ENCODE measurements at places on chromosomes 4 and X.
A peak's percentile ranks its signal among the peaks of the same experiment; 100 is the strongest.

GRCh38 chr4:55859711-55860110 lies 6.3 kb downstream of the EXOC1 start:
- no peaks in the 10 kb centered on the region for H3K27me3 ChIP-seq
- H3K4me1 ChIP-seq, result no peaks in the 10 kb centered on the region
- H3K27ac ChIP-seq, result no peak overlapping the region
- H3K36me3 ChIP-seq, result peaks cover 16% of the 10 kb centered on the region
- DNase-seq, result no peak

- H3K27ac ChIP-seq, result no peak overlapping the region
- H3K36me3 ChIP-seq, result no peaks in the 10 kb centered on the region
- H3K4me1 ChIP-seq, result peaks cover 7% of the 10 kb centered on the region
Observed at GRCh38 chr4:142404191-142404611, 441.9 kb downstream of the INPP4B start.

DNA sequence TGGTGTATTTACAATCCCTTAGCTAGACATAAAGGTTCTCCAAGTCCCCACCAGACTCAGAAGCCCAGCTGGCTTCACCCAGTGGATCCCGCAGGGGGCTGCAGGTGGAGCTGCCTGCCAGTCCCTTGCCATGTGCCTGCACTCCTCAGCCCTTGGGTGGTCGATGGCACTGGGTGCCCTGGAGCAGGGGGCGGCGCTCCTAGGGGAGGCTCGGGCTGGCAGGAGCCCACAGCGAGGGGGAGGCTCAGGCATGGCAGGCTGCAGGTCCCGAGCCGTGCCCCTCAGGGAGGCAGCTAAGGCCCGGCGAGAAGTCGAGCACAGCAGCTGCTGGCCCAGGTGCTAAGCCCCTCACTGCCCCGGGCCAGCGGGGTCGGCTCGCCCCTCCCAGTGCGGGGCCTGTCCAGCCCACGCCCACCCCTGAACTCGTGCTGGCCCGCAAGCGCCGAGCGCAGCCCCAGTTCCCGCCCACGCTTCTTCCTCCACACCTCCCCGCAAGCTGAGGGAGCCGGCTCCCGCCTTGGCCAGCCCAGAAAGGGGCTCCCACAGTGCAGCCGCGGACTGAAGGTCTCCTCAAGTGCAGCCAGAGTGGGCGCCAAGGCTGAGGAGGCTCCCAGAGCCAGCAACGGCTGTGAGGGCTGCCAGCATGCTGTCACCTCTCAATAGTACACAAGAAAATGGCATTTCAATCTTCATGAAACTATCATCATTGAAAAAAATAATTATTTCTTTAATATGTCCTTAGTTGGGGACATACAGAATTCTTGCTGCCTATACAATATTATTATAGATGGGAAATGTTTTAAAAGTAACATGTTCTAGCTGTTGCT lies 189.1 kb downstream of the SLC7A11 start:
- no peak overlapping the region for H3K4me3 ChIP-seq
- no peak for DNase-seq
- H3K4me1 ChIP-seq, result no peaks in the 10 kb centered on the region
- H3K27me3 ChIP-seq, result no peaks in the 10 kb centered on the region
- no peak overlapping the region for H3K27ac ChIP-seq
- no peaks in the 10 kb centered on the region for H3K36me3 ChIP-seq

GRCh38 chr4:4488405-4489404 lies 53.1 kb downstream of the STX18 start:
- no peaks in the 10 kb centered on the region for H3K27me3 ChIP-seq
- no peak overlapping the region for H3K4me3 ChIP-seq
- peaks cover 5% of the 10 kb centered on the region for H3K4me1 ChIP-seq

- H3K4me3 ChIP-seq, result no peak overlapping the region
- peak; percentile 50 for DNase-seq
- H3K27ac ChIP-seq, result no peak overlapping the region
- peaks cover 6% of the 10 kb centered on the region for H3K27me3 ChIP-seq
- no peaks in the 10 kb centered on the region for H3K36me3 ChIP-seq
- no peaks in the 10 kb centered on the region for H3K4me1 ChIP-seq
Observed at GRCh38 chr4:82739287-82740190, 59.1 kb downstream of the SCD5 start.

GRCh38 chr4:180799798-180800197 lies 1443.4 kb upstream of the TENM3 start:
- H3K4me3 ChIP-seq, result no peak overlapping the region
- no peak overlapping the region for H3K27ac ChIP-seq
- no peaks in the 10 kb centered on the region for H3K36me3 ChIP-seq
- H3K4me1 ChIP-seq, result no peaks in the 10 kb centered on the region

- H3K36me3 ChIP-seq, result peaks cover 15% of the 10 kb centered on the region
- no peaks in the 10 kb centered on the region for H3K27me3 ChIP-seq
- peak overlapping the region; percentile 94 for H3K4me3 ChIP-seq
- no peak for DNase-seq
- H3K27ac ChIP-seq, result peak overlapping the region; percentile 99
Observed at GRCh38 chrX:1536712-1537030, 314 bp downstream of the P2RY8 start.

DNA sequence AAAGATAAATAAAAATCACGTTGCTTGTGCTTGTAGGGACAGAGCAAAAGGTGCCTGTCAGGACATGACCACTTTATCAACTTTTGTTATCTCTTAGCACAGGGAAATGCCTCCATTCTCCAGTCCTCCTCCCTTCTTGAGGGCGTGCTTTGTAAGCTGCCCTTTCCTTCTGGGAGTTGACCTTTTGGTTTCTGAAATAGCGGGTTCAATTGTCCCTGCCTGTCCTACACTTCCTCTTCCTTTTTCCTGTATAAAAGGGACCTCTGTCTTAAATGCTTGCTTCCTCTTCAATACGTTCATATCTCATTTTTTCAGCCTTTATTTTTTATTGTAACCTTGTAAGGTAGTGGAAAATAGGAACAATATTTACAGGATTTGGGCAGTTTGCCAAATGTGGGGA lies 153.5 kb downstream of the SH3BGRL start:
- no peaks in the 10 kb centered on the region for H3K4me1 ChIP-seq
- H3K4me3 ChIP-seq, result no peak overlapping the region
- DNase-seq, result no peak
- no peak overlapping the region for H3K27ac ChIP-seq
- H3K27me3 ChIP-seq, result no peaks in the 10 kb centered on the region

DNA sequence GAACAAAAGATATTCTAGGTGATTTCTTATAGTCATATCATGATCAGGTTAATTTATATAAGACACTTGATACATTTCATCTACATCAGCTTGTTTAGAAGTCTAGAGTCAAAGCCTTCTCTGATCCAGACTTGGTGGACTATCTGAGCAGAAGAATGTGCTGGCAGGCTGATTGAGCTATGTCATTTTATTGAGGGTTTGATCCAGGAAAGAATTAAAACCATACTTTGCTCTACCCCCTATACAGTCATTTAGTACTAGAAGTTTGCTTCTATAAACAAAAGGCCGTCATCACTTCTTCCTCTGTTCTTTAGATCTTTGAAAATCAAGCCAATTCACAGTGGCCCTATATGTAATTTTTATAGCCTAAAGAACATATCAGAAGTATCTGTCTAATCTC lies 173.1 kb upstream of the PITX2 start:
- DNase-seq, result no peak
- no peaks in the 10 kb centered on the region for H3K36me3 ChIP-seq
- no peak overlapping the region for H3K4me3 ChIP-seq
- H3K27ac ChIP-seq, result no peak overlapping the region
- no peaks in the 10 kb centered on the region for H3K4me1 ChIP-seq
- H3K27me3 ChIP-seq, result peaks cover 5% of the 10 kb centered on the region

DNA sequence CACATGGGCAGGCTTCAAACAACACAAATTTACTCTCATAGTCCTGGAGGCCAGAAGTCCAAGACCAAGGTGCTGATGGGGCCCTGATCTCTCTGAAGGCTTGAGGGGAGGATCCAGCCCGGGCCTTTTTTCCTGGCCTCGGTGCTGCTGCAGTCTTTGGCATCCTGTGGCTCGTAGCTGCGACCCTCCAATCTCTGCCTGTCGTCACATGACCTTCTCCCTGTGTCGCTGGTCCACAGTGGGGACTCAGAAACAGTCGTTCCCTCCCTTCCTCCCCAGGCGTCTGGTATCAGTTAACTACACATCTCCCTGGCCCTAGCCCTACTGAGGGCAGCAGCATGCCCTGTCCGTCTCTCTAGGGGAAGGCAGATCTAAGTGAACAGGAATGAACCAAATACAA lies 19.1 kb upstream of the MSX1 start:
- H3K36me3 ChIP-seq, result peaks cover 3% of the 10 kb centered on the region
- H3K27ac ChIP-seq, result no peak overlapping the region
- H3K4me1 ChIP-seq, result no peaks in the 10 kb centered on the region
- peaks cover 67% of the 10 kb centered on the region for H3K27me3 ChIP-seq
- DNase-seq, result no peak

DNA sequence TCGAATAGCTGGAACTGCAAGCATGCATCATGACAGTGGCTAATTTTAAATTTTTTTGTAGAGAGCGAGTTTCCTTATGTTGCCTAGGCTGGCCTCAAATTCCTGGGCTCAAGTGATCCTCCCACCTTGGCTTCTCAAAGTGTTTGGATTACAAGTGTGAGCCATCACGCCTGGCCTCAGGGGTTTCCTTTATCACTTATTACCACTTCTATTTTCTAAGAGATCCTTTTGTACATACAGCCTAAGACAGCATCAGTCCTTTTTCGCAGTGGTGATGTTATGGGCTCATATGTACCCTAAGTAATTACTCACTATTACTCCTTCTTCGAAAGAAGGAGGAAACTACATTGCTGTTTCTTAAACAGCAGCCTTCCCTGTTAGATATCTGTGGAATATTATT lies 54.1 kb upstream of the CDKN2AIP start:
- H3K4me1 ChIP-seq, result no peaks in the 10 kb centered on the region
- DNase-seq, result no peak
- H3K36me3 ChIP-seq, result no peaks in the 10 kb centered on the region
- H3K27me3 ChIP-seq, result peaks cover 33% of the 10 kb centered on the region
- H3K27ac ChIP-seq, result no peak overlapping the region

GRCh38 chr4:153365003-153365402 lies 20.5 kb downstream of the MND1 start:
- no peak overlapping the region for H3K4me3 ChIP-seq
- peaks cover 4% of the 10 kb centered on the region for H3K4me1 ChIP-seq
- H3K27me3 ChIP-seq, result no peaks in the 10 kb centered on the region
- DNase-seq, result peak; percentile 4
- peaks cover 4% of the 10 kb centered on the region for H3K36me3 ChIP-seq

DNA sequence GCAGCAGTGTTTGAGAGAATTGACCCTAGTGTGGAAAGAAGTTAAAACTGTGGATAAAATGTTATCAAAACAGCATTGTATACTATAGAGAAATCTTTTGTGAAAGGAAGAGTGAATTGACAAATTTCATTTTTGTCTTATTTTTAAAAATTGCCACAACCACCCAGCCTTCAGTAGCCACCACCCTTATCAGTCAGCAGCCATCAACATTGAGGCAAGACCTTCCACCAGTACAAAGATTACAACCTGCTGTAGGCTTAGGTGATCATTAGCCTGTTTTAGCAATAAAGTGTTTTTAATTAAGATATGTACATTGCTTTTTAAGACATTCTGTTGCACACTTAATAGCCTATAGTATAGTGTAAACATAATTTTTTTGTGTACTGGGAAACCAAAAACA lies 91.1 kb downstream of the NFKB1 start:
- H3K4me1 ChIP-seq, result peaks cover 38% of the 10 kb centered on the region
- no peaks in the 10 kb centered on the region for H3K27me3 ChIP-seq
- peak overlapping the region; percentile 87 for H3K27ac ChIP-seq

DNA sequence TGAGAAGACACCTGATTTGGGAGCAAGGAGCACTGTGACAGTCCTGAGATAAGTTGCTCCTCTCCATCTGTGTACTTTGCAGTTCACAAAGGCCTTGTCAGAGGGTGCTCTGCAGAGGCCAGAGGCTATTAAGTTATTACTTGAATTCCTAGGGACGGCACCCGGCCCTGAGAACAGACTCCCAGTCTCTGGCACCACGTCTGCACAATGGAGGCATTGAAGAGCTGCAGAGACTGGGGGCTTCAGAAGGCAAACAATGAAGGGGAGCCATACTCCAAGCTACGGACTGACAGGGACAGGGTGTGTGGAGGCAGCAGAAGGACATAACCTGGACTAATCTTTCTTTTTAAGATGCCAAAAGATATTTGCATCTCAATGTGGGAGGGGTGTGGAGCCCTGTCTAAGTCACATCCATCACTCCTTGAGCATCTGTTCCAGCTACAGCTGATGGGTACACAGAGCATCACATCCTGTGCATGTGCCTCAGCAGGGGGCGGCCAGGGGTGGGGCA lies 11.5 kb downstream of the RASGEF1B start:
- no peak for DNase-seq
- no peak overlapping the region for H3K4me3 ChIP-seq
- peaks cover 6% of the 10 kb centered on the region for H3K36me3 ChIP-seq
- H3K4me1 ChIP-seq, result peaks cover 73% of the 10 kb centered on the region

All from stimulated activated naive B cell treated with anti-CD40 and anti-IgM and Interleukin-4, amounts not matched to agents 10 μg/mL and 1 μg/mL and 100 μg/mL, for 72 hours (primary cell).